ENCODE measurements at places on chromosomes 16 and 17.

DNA sequence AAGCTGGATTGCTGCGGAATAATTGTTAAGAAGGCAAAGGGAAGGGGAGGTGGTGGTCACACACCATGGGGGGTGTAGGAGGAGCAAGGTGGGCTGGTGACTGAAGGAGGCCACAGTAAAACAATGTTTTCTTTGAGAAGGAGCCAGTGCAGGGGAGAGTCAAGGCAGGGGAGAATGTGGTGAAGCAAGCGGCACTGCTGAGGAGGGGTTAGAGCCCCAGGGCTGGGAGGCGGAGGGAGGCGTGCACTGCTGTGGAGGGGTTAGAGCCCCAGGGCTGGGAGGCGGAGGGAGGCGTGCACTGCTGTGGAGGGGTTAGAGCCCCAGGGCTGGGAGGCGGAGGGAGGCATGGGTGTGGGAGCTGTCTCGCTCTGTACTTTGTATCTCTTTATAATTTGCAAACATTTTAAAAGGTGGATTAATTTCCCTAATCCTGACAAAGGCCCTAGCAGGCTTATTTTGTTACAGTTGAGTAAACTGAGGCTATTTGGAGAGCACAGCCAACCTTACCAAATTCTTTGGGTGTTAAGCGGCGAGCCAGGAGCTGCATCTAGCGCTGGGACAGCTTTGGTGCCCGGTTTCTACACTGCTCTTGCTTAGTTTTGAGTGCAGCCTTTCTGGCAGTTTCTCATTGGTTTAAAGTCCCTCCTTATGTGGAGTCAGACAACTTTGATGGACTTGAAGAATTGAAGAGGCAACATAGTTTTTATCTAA is 20.9 kb downstream of the RPTOR start:
- no peak for DNase-seq

DNA sequence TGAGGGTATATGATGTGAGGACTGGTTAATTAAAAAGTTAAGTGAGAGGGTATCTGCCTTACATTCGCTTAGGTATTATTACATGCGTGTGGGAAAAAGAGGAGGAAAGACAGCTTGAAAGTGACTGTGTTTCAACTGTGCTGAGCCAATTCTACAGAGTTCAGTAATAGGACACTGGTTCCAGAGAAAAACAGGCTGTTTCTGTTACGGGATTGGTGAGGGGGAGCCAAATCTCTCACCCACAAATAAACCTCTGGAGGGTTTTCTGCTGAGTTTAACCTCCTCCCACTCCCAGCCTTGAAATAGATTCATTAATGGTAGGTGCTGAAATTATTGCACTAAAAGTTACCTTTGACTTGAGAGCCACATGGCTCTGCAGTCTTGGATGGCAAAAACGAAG is 3.9 kb upstream of the KRT26 start:
- no peak for DNase-seq

DNA sequence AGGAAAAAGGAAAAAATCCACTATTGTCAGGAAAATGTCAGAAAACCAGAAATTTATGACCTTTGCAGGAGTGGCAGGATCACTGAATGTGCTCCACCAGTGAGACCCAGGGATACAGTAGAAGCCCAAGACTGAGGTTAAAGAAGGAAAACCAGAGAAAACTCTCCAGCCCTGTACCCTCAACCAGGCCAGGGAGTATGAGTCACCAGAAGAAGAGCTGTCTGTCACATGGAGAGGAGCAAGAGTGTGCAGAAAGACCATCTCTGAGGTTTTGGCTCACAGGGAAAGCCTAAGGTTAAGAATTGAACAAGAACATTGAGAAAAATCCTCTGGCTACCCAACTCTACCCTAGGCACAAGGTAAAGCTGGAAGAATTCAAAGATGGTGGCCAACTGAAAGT is 47.6 kb upstream of the MON1B start:
- no peak for DNase-seq

GRCh38 chr16:28607116-28607623 is 2.7 kb downstream of the SULT1A1 start:
- no peak for DNase-seq

- no peak for DNase-seq
Observed at GRCh38 chr16:30381291-30382041, 895 bp downstream of the SEPTIN1 start.

DNA sequence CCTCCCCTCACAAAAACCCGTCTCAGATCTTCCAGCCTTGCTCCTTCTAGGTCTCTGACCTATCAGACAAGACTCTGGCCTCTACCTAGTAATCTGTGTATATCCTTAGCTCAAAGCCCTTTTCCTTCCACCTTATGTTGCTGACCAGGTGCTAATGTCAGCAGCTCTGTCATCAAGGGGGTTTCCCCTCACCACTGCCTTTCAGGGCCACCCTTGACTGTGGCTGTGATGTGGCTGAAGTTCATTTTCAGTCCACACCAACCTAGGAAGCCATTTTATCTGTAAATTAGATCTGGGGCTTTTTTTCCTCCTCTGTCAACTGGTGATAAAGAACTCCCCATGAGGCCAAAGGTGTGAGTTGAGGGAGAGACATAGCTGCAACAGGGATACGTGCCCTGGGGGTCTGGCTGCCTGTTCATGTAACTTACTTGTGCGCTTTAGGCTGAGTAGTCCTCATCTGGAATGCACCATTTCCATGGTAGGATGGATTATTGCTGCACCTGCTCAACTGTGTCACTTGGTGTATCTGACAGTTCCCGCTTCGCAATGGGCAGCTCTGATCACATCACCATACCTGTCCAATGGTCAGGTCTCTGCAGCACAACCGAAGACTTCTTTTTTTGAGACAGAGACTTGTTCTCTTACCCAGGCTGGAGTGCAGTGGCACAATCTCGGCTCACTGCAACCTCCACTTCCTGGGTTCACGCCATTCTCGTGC is 14.7 kb upstream of the RUNDC3A start:
- no peak for DNase-seq

DNA sequence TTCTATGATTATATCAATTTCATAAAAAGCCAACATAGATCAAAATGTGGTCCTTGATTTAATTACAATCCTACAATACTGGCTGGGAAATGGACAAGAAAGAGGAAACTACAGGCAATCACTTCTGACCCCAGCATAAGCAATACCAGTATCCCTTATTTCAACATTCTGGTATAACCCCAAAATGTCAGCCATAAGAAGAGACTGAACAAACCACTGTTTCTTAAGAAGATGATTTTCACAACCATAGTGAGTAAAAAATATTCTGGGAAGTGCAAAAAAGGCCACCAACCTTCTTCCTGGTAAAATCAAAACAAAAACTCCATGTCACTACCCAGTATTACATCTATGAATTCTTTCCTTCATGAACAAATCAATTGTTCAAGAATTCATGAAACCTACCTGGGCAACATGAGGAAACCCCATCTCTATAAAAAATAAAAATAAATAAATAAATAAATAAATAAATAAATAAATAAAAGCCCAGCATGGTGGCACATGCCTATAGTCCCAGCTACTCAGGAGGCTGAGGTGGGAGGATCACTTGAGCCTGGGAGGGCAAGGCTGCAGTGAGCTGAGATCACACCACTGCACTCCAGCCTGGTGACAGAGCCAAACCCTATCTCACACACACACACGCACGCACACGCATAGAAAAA is 7.5 kb downstream of the N4BP1 start:
- DNase-seq = no peak

GRCh38 chr17:63275318-63275970 is 170.7 kb downstream of the CYB561 start:
- no peak for DNase-seq
